Stimulated activated CD8-positive, alpha-beta memory T cell treated with anti-CD3 and anti-CD28 coated beads, Interleukin-7, amount 100 ng/mL, for 4 hours (primary cell): ENCODE measurements at places on chromosomes 5 and 9.
A peak's percentile ranks its signal among the peaks of the same experiment; 100 is the strongest.

DNA sequence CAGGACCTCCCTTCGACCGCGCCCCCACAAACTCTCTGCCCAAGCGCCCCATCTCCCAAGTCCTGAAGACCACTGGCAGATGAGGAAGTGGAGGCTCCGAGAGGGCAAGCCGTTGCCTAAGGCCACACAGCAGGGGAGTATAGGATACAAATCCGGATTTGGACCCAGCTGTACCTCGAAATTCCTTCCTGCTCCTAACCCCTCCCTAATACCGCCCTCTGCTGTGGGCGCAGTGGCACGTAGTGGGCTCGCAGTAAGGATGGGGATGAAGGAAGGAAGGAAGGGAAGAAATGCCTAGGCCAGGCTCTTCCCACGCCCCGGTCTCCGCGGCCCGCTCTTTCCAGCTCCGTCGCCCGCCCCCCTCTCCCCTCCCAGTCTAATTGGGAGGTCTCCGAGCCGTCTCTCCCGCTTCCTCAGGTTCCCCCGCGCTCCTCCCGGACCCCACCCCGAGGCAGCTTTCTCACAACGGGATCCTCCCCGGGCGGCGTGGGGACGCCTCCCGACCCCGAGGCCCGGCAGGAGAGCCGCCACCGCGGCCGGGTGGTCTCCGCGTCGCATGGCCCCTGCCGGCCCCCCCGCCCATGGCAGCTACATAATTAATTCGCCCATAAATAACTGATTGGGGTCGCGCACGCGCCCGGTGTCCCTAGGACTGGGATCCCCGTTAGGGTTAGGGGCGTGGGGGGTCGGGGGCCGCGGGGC lies 138.9 kb downstream of the C9orf50 start:
- DNase-seq, result no peak

DNA sequence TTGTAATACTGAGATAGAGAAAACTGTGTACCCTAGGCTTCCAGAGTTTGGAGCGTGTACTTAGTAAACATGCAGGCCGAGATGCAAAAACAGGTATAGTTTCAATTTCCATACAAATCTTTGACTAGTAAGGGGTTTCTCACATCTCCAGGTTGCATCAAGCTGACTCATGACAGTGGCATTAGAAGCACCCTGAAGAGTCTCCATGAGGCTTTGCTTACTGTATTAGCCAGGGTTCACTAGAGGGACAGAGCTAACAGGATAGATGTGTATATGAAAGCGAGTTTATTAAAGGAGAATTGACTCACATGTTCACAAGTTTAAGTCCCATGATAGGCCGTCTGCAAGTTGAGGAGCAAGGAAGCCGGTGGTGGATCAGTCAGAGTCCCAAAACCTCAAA lies 275.3 kb upstream of the CDH6 start:
- DNase-seq, result no peak

DNA sequence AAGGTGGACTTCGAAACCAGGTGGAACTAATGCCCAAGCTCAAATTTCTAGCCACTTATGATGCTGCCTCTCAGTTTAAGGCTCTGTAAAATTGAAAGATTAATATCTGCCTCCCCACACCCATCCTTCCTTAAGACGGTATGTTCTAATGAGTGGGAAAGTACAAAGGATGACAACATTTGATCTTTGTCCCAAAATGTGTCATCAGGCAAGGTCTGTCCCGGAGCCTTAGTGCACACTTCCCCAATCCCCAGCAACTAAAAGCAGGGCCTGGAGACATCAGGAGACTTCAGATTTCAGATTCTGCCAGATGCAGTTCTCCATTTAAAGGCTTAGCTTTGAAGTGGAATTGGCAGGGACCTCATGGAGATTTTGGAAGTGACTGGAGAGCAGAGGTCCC lies 316.5 kb downstream of the ASTN2 start:
- DNase-seq, result no peak

DNA sequence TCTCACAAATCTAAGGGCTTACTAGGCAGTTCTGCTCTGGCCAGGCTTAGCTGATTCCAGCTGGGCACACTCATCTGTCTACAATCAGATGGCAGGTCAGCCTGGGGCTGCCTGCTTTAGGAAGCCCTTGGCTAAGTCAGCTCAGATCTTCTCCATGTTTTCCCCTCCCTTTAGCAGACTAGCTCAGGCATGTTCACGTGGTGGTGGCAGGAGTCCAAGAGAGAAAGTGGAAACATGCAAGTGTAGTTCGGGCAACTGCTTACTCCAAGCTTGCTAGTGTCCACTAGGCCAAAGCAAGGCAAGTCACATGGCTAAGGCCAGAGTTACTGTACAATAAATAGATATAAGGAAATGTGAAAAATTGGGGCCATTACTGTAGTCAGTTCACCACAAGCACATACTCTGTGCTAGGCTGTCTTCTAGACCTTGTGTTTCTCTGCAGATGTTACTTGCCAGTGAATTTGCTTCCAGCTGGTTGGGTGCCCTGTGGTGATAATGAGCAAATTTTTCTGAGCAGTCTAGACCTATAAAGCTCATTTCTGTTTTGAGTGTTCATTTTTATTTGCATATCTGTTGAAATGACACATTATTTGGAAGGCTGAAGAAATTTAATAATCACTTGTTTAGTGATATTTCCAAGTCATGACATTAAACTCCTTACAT lies 38.3 kb downstream of the RECK start:
- DNase-seq, result no peak

DNA sequence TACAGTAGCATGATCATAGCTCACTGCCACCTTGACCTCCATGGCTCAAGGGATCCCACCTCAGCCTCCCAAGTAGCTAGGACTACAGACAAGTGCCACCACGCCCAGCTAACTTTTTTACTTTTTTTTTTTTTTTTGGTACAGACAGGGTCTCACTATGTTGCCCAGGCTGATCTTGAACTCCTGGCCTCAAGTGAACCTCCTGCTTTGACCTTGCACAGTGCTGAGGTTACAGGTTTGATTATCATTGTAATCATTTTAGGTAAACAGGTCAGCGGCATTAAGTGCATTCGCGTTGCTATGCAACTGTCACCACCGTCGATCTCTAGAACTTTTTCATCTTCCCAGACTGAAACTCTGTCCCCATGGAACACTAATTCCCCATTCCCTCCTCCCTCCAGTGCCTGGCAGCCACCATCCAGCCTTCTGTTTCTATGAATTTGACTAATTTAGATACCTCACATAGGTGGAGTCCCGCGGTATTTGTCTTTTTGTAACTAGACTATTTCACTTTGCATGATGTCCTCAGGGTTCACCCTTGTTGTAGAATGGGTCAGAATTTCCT lies 5.8 kb upstream of the CARD19 start:
- no peak for DNase-seq

GRCh38 chr5:177390363-177391300 lies 6.4 kb downstream of the SLC34A1 start:
- peak; percentile 73 for DNase-seq

GRCh38 chr9:131759017-131759647 lies 19.3 kb upstream of the RAPGEF1 start:
- no peak for DNase-seq
